ENCODE measurements at places on chromosomes 1 and 21.

DNA sequence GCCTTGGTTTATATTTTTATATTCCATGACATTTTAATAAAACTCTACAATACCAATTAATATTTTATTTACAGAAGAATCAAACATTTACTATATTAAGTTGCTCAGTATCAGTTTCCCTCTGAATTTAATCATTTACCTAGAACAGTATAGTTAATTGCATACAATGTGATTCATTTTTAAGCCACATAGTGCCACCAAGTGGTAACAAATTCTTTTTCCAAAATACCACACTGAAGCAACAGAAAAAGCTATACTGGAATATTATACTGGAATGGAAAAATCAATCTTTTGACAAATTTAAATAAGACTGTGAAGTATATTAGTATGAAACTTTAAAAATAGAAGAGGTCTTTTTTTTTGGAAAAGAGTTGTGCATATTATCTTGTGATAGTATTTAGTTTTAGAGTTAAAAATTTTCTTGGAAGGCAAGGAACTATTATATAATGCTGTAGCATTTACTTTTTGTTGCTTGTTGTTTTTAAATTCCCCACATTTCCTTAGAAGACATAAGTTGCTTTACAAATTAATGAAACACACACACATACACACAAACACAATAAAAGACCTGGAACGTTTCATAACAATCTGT lies 57.3 kb downstream of the ZNF644 start:
- no peak for DNase-seq

- DNase-seq: no peak
Observed at GRCh38 chr1:186738926-186739325, 58.7 kb upstream of the PTGS2 start.

DNA sequence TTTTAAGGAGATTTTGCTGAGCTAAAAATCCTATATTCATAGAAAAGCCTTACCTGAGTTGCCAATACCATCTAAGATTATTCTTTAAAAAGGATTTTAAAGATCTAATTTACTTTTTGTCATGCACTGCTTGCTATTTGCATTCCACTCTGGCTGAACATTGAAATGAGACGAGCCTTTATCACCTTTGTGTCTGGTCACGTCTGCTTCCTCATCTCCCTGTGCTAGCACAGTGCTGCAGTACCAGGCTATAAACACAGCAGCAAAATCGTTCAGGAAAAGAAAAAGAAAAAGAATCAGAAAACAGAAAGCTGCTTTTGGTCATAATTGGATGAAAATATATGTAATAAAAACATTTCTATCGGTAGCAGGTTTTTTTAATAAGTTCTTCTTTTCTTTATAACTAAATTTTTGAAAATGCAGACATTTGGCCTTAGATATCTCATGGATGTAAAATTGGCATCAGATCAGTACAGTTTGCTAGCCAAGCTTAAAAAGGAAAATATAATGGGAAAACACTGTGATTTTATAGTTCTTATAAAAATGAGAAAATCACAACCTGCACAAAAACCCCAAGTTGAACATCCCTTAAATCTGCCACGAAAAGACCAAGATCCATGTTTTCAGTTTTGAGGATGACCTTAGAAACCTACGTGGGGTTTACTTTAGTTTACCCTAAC lies 735.7 kb upstream of the CXADR start:
- DNase-seq: no peak

- no peak for DNase-seq
Observed at GRCh38 chr1:111833334-111833733, 77.6 kb downstream of the DDX20 start.

GRCh38 chr1:56911098-56911938 lies 54.5 kb downstream of the C8B start:
- no peak for DNase-seq

GRCh38 chr1:182833271-182833670 lies 5.9 kb upstream of the DHX9 start:
- DNase-seq: no peak

- peak; percentile 23 for DNase-seq
Observed at GRCh38 chr1:219173758-219174459, at the start of gene LYPLAL1. TSS of gene LYPLAL1 (plus strand) at chr1:219173878. CDS start at chr1:219173891, 13 bp downstream.

GRCh38 chr1:54872036-54872331 lies 15.0 kb downstream of the DHCR24 start:
- no peak for DNase-seq

GRCh38 chr1:69737527-69738185 lies 169.9 kb downstream of the LRRC7 start:
- DNase-seq: no peak

DNA sequence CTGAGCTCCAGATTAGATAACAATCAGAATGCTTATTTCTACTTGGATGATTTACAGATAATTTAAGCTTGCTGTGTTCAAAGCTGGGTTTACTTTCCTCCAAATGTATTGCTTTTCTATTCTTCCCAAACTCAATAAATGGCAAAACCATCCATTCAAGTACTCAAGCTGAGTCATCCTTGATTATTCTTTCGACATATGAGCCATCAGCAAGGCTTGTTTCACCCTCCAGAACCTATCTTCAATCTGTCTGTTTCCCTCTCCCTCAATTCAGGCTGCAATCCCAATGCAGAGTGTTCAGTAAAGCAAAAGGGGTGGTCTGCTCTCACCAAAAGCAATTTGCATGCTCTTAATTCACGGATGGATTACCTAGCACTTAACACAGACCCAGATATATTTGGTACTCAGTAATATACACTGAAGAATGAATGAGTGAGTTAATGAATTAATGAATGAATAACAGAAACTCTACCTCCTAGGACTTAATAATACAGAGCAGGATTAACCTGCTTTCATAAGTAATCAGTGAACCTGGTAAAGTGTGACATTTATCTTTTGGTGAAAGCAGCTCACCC lies 41.9 kb downstream of the DDR2 start:
- no peak for DNase-seq

DNA sequence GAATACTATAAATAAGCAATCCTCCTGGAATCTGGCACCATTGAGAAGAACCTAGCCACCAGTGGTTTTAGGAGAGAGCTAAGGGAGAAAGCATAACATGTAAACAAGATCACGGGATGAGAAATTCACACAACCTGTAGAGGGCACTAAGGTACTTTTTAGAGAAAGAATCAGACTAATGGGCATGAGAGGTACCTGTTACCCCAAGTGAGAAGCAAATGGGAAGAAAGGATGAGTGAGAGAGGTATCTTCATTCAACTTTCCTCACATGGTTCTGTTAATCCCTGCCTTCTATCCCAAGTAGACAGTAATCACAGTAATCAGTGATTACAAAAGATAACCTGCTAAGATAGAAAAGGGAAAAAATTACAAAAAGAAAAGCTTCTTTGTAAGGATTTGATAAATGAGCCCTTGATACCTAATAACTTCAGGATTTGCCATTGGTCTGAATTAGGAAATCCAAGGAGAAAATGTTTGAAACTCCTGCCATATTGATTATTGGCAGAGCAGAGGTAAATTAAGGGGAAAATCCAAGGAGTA lies 251.1 kb upstream of the ADGRL2 start:
- DNase-seq: no peak

DNA sequence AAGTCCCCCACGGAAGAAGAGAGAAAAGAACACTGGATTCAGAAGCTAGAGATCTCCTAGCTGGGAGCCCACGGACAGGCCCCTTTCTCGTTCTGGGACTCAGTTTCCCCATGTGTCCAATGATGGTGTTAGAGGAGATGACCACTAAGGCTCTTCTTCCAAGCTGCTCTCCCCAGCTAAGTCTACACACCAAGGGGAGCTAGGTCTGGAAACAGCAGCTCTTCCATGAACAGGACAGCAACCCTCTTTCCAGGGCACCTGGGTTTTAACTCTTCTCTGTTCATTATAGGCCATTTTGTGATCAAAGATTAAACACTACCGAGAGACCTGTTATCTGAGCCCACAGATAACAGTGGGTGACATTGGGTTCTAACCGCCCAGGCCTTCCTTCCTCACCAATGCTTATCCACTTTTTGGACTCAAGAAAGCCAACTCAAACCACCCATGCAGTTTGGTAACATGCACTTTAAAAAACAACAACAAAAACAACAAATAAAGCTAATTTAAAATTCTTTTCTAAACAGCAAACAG lies 85.9 kb downstream of the MRPL37 start:
- no peak for DNase-seq

DNA sequence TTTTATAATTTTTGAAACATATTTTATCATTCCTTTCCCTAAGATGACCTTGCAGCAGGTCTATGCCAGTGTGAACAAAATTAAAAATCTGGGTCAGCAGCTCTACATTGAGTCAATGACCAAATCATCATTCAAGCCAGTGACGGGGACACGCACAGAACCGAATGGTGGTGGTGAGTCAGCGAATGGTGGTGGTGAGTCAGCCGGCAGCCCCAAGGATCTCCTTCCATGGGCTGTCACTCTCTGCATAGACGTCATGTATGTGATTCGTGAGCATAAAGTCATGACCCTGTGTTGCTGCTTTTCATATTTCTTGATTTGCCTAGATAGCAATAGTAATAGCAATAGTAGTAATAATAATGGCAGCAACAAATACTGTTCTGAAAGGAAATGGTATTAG lies 26.3 kb downstream of the PER3 start:
- DNase-seq: no peak

GRCh38 chr1:198024782-198025181 lies 107.6 kb downstream of the LHX9 start:
- DNase-seq: no peak

All from cortex of kidney (tissue), 1 donor.